ENCODE measurements at places on chromosomes 3 and 15.

- no peak for DNase-seq
Observed at GRCh38 chr3:133627789-133628188, 34.0 kb downstream of the TOPBP1 start.

DNA sequence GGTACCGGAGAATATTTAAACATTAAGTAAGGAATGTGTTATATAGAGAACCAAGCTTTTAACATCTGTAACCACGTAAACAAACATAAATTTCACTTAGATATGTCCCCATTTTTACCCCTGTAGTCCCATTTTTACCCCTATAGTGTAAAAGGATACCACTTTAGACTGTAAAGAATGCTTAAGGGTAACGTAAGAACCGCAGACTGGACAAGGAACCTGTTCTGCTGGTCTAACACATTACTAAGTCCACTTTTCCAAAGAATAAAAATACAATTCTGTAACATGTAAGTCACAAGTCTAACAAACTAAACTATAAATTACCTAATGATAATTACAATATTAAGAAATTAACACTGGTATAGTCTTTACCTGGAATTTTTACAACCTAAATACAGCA lies 2.9 kb downstream of the SLC12A6 start:
- DNase-seq, result no peak

GRCh38 chr3:114506591-114507300 lies 212.9 kb downstream of the TIGIT start:
- no peak for DNase-seq

GRCh38 chr3:127788451-127788909 lies 33.8 kb downstream of the MGLL start:
- DNase-seq, result no peak

GRCh38 chr3:158430968-158431367 lies 140.0 kb upstream of the MLF1 start:
- DNase-seq, result no peak

- no peak for DNase-seq
Observed at GRCh38 chr3:135141160-135141559, 346.1 kb downstream of the EPHB1 start.

DNA sequence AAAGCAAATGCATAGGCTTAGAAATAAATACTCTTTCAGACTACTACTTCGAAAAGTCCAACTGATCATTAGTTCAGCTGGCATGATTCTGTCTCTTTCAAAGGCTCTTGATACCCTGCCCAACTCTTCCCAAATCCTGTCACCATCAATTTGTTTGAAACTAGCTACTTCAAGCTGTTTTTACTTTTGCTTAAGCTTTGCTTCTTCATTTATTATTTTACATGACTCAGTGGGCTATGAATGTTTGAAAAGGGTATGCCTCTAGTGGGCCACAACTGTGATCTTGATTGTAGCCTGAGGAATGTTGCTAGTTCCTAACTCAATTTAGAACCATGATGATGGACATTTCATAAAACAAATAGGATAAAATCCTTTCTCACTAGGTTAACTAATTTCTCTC lies 340.8 kb downstream of the NAALADL2 start:
- DNase-seq, result no peak

All from esophagus squamous epithelium (tissue), 5 donors.